ENCODE measurements at places on chromosomes 16 and 17.

GRCh38 chr17:28843816-28844148 is 1.2 kb upstream of the FAM222B start:
- no peak for DNase-seq

- DNase-seq: no peak
Measured at GRCh38 chr16:54647725-54648221, 282.9 kb upstream of the IRX5 start.

- DNase-seq: no peak
Measured at GRCh38 chr16:52948946-52949345, 103.8 kb downstream of the CHD9NB start.

- no peak for DNase-seq
Measured at GRCh38 chr17:7382901-7383300, 2.0 kb downstream of the TNK1 start.

GRCh38 chr17:39404542-39405378 is 3.3 kb upstream of the FBXL20 start:
- no peak for DNase-seq

DNA sequence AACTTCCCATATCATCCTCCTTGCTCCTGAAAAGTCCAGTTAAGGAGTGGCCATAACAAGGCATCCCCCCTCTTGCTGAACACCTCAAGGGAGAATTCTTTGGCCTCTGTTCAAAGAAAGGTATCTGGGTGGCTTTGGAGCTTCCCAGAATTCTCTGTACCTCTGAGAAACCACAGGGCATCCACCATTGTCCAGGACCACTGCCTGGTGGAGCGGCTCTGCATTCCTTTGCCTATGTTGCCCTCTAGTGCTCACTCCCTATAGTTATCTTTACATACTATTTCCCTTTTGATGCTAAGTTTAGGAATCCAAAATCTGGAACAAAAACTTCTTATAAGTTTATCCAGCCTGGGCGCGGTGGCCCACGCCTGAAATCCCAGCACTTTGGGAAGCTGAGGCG is 30.3 kb downstream of the CHD9NB start:
- DNase-seq: no peak

DNA sequence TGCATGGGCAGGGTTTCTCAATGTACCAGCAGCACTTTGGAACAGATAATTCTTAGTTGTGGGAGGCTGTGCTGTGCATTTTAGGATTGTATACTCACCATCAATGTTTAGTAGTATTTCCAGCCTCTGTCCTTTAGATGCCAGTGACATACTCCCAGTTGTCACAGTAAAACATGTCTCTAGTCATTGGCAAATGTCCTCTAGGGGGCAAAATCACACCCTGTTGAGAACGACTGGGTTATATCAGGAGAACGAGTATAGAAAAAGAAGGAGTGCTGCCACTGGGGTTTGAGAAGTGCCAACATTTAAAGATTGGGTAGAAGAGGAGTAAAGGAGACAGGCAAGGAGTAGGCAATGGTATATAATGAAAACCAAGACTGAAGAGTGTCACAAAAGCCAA is 37.9 kb upstream of the SMIM36 start:
- no peak for DNase-seq

GRCh38 chr16:3170440-3171180 is 17.4 kb upstream of the OR1F1 start:
- DNase-seq: no peak

DNA sequence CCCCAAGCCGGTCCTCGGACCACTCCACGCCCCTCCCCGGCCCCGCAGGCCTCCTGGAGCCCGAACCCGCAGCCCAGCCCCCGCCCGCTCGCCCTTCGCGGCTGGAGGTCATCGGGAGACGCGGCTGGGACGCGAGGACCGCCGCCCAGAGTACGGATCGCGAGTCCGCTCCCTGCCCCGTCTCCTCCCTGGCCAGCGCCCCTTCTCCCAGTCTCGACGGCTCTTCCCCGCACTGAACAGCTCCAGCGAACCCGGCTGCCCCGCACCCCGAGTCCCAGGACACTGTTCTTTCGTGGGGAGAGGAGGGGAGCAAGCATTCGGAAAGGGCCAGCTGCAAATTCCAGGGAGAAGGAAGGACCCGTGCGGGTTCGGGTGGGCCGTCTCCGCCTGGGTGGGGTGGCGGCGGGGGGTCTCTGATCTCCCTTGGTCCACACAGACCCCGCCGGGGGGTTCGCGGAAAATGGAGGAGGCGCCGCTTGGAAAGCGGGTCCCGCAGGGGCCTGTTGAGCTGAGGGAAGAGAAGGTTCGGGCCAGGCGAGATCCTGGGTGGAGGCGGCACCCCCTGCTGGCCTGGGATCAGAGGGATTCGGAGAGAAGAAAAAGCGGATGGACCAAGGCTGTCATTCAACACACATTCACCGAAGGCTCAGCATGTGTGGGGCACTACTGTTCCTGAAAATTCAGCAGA is 632 bp upstream of the RTN4RL1 start:
- DNase-seq: peak; percentile 74

GRCh38 chr17:81511554-81511803 is 1.1 kb downstream of the ACTG1 start:
- DNase-seq: no peak

DNA sequence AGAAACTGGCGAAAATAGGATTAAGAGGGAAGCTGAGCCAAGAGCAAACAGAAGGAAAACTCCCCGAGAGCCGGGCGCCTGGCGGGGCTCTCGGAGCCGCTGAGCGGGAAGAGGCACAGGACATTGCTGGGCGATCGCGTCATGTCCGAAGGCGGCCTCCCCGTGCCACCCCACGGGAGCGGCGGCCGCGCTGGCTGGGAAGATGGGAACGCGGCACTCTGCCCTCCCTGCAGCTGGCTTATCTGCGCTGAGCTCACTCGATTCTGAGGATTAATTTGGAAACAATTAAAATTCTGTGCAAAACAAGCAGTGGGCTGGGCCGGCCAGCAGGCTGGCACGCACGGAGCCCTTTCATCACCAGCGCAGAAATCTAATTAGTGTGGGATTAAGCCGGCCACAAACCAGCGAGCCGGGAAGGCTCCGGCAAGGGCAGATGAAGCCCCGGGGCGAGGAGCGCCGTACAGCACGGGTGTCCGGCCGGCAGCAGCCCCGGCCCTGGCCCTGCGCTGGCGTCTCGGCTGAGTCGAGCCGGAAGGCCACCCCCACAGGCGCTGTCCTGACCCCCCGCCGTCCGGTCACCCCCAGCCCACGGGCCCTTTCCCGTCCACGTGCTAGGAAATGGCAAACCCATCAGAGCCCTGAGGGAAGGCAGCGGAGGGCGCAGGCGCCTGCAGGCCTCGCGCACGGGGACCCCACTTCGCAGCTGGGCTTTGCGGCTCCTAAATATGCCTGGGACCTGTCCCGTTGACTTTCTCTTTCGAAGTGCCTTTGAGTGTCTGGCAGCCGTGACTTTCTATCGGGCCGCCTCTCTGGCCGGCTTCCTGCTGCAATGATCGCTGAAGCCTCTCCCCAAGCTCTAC is 37.9 kb downstream of the SOX8 start:
- DNase-seq: peak; percentile 73

GRCh38 chr17:19378416-19379360 is at the start of gene MAPK7:
Gene MAPK7 (plus strand): TSS chr17:19378498. CDS start chr17:19378901, 403 bp downstream.
- DNase-seq: no peak

- DNase-seq: peak; percentile 16
Measured at GRCh38 chr16:71499775-71500364, 10.7 kb upstream of the ZNF19 start.

- no peak for DNase-seq
Measured at GRCh38 chr16:23917621-23918020, 81.8 kb downstream of the PRKCB start.

DNA sequence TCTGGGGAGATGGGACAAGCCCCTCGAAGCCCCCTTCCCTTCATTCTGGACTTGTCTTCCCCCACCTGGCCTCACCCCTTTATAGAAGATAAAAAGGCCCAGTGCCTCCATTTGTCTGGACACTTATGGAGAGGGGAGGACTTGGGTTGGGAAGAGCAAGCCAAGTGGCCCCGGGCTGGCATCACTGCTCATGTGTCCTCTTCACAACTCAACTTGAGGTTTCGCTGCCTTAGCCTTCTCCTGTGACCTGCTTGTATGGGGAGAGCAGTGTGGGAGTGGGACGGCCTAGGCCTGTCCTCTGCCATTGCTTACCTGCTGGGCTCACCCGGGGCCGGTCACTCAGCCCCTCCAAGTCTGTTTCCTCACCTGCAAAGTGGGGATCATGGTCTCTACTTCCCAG is 1.4 kb downstream of the PAQR4 start:
- no peak for DNase-seq

GRCh38 chr16:79081297-79082066 is 519.1 kb downstream of the MAF start:
- DNase-seq: no peak

DNA sequence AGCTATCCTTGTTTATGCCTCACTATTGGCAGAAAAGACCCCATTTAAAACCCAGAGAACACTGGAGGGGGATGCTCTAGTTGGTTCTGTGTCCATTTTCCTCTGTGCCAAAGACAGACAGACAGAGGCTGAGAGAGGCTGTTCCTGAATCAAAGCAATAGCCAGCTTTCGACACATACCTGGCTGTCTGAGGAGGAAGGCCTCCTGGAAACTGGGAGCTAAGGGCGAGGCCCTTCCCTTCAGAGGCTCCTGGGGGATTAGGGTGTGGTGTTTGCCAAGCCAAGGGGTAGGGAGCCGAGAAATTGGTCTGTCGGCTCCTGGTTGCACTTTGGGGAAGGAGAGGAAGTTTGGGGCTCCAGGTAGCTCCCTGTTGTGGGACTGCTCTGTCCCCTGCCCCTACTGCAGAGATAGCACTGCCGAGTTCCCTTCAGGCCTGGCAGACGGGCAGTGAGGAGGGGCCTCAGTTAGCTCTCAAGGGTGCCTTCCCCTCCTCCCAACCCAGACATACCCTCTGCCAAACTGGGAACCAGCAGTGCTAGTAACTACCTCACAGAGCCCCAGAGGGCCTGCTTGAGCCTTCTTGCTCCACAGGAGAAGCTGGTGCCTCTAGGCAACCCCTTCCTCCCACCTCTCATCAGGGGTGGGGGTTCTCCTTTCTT is 56.1 kb downstream of the IGF2BP1 start:
- DNase-seq: no peak

DNA sequence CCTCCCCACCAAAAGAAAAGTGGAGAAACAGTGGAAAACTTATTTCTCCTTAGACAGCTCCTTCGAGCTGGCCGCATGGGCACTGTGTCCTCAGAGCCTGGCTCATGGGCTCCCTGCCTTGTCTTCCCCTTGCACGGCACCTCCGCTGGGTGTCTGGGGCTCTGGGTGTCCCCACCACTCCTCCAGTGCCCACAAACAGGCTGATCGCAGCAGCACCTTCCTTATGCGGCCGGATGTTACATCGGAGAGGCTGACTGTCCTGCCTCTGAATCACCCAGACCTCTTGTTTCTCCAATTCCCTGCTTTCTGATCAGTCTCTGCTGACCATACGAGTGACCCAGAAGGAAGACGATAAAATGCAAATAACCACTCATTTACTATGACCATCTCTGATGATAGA is 121.7 kb downstream of the SLC39A11 start:
- DNase-seq: no peak

GRCh38 chr17:65194670-65195334 is 57.6 kb downstream of the RGS9 start:
- no peak for DNase-seq

DNA sequence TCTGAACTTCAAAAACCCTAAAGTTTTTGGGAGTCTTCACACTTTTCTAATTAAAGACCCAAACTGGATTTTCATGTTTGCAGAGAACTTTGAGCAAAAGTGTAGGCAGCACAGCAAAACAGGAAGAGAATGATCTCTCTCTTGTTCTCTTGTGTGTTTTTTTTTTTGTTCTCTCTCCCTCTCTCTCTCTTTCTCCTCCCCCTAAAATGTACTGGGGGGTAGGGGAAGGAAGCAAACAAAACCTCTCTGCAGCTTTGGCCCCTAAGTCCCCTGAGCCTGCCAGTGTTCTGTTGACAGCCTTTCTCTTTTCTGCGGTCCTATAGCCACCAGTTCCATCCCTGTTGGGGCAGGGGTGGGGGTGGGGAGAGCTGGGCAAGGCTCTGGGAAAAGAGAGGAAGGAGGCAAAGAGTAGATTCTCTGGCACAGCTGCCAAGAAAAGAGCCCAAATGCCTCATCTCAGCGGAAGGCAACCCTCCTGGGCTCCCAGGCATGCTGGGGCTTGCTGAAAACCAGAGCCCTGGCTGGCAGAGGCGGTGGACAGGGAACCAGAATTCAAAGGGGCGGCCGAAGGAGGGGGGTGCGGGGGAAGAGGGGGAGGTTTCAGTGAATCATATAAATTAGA is 295.3 kb downstream of the SOX9 start:
- DNase-seq: no peak

DNA sequence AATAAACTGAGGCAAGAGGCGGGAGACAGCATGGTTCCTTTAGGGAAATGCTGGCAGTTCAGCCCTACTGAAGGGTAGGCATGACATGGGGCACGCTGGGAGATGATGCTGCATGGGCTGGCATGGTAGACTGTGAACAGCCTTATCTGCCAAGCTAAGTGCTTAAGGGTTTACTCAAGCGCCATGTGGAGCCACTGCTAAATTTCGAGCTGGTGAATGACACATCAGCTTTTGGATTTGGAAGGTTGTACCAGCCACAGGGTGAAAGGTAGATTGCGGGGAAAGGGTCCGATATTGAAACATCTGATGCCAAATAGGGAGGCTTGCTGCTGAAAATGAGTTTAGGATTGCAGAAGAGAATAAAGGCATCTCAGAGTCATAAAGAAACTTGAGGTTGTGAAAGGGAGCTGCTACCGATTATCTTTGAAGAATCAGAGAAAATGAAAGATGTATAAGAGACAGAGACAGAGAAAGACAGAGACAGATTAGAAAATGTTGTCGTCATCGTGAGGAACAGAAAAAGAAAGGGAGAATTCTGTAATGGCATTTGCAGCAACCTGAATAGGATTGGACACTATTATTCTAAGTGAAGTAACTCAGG is 16.3 kb downstream of the PIK3R5 start:
- DNase-seq: no peak

DNA sequence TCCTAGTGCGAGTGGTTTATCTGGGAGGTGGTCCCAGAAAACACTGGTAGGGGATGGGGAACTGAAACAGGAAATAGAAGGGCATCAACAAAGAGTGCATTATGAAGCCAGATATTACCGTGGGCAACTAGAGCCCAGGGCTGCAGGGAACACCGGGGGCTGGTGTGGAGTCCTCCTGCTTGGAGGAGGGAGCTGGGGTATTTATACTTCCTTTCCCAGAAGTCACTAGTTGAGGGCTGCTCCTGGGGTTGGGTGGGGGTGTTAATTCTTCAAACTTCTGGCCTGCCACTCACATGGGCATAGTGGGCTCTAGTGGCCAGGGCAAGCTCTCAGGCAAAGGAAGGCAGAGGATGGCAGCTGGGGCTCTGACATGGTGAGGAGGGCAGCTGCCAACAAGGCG is 14.7 kb downstream of the LAT start:
- DNase-seq: no peak

Measured in right kidney (tissue), 9 donors.